HepG2 (cell line): ENCODE measurements at places on chromosomes 7 and 10. TPM values are rescaled to one million over a fixed set of nuclear protein-coding genes. Genes with fewer than 3 reads are reported as not detected.
A peak's percentile ranks its signal among the peaks of the same experiment; 100 is the strongest.

GRCh38 chr7:2757361-2757903 is 69.4 kb downstream of the AMZ1 start:
- H3K27me3 ChIP-seq = no peaks in the 10 kb centered on the region
- peaks cover 6% of the 10 kb centered on the region for H3K36me3 ChIP-seq

GRCh38 chr7:152899548-152900109 is 140.1 kb downstream of the ACTR3B start:
- H3K4me1 ChIP-seq = peaks cover 45% of the 10 kb centered on the region
- H3K4me3 ChIP-seq = peak overlapping the region; percentile 23; the same call in 1 of the 2 replicates
- peak overlapping the region; percentile 80 for H3K27ac ChIP-seq
- no peaks in the 10 kb centered on the region for H3K36me3 ChIP-seq

DNA sequence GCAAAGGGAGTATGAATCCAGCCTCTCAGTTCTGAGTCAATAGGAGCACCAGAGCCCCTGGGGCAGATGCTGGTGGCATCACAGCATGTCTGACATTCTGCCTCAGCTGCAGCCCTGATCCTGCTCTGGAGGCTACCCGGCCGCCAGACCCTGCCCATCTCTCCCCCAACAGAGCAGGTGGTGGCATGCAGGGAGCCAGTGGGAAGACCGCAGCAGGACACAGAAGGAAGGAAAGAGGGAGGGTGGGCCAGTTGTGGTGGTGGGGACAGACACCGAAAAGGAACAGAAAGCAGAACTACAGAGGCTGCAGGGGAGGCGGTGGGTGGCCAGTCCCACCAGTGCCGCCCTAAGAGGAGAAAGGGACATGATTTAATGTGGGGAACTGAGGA is 35.3 kb downstream of the BLNK start:
- no peaks in the 10 kb centered on the region for H3K27me3 ChIP-seq
- H3K36me3 ChIP-seq = no peaks in the 10 kb centered on the region
- H3K4me3 ChIP-seq = no peak overlapping the region
- 0 out of 2 replicates have a peak, but pooled peaks cover 9% of the 10 kb centered on the region for H3K4me1 ChIP-seq

The PAX4 gene
- not detected in 2 replicates for total RNA-seq

The ZEB1 gene
- 18.0 and 24.7 TPM in 2 replicates for total RNA-seq

- no peaks in the 10 kb centered on the region for H3K27me3 ChIP-seq
- H3K27ac ChIP-seq = no peak overlapping the region
- no peaks in the 10 kb centered on the region for H3K4me1 ChIP-seq
- DNase-seq = no peak
- no peak overlapping the region for H3K4me3 ChIP-seq
These were observed 898.5 kb upstream of the KCND2 start for GRCh38 chr7:119374436-119374835.
